ENCODE measurements at places on chromosomes 11 and 22.

DNA sequence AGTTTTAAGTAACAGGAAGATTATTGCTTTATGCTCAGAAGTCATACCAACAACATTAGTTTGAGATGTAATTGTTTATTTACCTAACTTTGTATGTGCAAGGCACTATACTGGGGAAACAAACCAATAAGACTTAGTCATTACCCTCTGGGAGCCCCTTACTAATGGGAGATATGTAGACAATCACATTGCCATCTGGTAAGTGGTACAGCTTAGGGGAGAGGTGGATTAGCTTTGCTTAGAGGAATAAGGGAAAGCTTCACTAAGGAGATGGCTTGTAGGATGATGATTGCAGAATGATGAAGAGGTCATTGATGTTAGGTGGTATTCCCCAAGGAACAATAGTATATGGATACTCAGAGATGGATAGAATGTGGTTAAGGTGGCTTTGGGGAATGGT is 17.5 kb downstream of the EMSY start:
- no peak for DNase-seq

DNA sequence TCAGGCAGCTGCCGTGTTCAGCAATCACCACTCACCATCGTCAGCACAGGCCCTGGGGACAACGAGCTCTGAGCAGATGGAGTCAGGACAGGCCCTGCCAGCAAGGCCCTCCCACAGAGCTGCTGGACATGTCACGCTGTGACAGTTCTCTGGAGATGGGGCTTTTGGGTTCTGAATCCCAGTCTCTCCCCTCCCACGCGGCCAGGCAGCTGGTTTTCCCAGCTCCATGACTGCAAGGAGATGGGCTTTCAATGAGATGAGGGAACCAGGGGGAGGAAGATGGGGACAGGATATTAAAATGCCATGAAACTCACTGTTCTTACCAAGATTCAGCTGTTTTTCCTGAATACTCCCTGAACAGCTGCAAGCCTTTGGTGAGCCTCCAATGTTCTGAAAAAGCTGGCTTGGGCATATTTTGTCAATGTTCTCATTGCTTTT is 305.9 kb downstream of the BRD1 start:
- DNase-seq = no peak

GRCh38 chr11:94972700-94973098 is 657 bp downstream of the CWC15 start:
- DNase-seq = no peak

DNA sequence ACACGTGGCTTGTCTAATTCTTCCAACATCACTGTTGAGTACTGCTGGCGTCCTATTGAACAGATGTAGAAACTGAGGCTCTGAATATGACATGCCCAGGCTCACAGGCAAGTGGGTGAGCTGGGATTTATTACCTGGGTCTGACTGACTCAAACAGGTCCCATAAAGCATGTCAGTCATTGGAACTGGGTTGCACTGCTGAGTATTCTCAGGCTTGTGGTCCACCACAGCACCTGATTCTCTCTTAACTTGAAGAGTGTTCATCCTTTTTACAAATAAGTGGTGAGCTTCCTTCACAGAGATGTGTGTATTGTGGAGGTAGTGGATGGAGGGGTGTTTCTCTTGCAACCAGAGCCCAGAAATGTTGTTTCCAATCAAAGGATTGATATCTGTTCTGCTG is 44.5 kb downstream of the SC5D start:
- DNase-seq = no peak

DNA sequence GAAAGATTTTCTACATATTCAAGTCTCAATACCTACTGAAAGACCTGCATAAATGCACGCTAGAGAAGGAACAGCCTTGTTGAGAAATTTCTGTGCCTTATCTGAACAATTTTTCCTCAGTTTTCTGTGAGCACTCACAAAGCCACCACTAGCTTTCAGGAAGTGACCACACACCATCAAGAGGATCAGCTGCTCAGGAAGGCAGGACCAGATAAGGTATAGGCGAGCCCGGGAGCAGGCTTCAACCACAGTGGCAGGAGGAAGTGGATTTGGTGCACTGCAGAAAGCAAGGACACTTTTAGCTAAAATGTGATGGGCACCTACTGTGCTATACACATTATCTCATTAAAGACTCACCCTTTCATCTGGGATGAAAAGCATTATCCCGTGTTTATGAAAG is 220.8 kb downstream of the RAB38 start:
- no peak for DNase-seq

DNA sequence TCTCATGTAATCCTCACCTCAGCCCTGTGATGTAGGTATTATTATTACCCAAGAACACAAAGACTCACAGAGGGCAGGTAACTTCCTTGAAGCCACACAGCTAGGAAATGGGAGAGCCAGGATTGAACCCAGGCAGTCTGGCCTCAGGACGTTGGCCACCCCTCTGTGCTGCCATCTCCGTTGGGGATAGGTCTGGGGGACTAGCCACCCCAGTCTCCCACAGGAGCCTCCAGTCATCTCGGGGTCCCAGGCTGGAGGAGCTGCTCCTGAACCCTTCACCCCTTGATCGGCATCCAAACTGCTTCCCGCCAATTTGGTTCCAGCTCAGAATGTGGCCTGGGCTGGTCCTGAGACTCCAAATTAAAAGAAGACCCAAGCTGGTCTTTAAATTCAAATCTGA is 10.4 kb upstream of the TCF20 start:
- no peak for DNase-seq

DNA sequence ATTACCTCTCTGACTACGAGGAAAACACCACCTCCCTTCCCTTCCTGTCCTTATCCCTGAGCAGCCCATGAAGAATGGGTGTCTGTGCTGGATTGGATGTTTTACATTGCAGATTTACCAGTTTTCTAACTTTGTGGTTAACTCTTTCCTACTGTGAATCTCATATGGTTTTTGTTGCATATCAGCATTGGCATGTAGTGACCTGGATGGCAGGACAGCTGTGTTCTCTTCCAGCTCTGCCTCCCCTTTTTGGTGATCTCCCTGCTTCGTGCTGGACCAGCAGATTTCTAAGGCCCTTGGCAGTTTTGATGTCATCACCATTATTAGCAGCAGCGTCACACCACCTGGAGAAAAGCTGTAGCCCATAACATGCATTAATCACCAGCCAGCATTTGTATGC is 26.7 kb downstream of the OR6Q1 start:
- DNase-seq = no peak

GRCh38 chr11:74749127-74749964 is 697 bp downstream of the RNF169 start:
- peak; percentile 70 for DNase-seq

DNA sequence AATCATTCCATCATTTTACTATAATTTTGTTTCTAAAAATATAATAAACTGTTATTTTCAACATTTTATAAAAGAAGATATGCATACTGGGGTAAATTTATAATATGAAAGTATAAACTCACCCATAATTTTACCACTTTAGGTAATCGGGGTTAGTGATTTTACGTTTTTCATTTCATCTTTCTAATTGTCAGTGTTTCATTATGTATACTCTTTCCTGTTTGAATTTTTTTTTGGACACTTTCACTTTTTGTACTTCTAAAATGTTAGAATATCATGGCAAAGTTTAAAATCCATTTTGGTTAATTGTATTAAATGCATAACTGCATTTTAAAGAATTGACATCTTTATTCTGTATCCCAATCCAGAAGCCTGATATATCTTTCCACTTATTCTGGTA is 115.8 kb downstream of the METTL15 start:
- DNase-seq = no peak

- DNase-seq = no peak
Measured at GRCh38 chr11:95697614-95698408, 91.8 kb downstream of the FAM76B start.

- no peak for DNase-seq
Measured at GRCh38 chr11:57287884-57288283, 36.9 kb downstream of the TNKS1BP1 start.

DNA sequence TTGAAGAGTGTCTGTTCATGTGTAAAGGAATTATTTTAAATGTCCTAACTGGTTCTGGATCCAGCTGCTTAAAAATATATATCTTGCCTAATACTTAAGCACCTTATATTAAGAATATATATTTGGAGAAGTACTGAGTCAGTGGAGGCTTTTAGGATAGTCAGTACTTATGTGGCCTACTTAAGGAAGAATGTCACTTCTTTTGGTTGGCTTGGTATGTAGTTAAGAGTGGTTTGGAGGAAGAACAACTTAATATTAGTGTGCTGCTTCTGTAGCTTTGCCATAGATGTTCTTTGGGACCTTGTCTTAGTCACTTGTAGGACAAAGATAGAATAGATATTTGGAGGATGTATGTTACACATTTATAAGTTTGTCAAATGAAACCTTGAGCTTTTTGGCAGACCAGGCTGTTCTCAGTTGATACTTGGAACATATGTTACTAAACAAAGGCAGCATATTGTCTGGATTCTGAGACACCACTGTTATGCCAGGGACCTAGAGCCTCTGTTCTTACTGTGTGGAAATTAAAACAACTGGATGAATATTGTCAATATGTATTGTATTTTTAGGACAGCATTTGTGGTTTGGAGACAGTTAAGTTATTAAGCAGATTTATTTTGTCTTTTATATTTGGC is 4.9 kb downstream of the HIPK3 start:
- DNase-seq = no peak

DNA sequence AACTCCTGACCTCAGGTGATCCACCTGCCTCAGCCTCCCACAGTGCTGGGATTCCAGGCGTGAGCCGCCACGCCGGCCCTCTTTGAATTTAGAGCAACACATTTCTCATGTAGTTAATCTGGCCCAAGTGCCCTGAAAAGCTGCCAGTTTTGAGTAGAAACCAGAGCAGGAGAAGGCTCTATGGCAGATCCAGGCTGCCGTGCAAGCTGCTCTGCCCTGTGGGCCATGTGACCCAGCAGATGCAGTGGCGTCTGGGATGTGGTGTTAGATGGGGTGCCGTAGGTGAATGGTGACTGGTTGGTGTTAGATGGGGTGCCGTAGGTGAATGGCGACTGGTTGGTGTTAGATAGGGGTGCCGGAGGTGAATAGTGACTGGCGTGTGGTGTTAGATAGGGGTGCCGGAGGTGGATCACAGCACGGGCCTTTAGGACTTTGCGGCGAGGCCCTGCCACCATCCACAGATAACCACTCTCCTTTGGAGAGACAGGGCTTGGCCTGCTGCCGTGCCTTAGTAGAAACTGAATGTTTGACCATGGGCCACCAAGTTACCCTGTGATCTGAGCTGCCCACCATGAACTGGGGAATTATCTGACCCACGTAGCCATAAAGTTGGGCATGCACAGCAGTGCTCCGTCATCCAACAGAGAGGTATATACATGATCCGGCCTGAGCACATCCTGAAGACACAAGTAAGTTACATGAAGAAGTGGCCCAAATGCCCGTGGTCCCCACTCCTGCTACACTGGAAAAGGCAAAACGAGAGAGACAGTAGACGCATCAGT is 32.7 kb downstream of the ASCL2 start:
- DNase-seq = peak; percentile 37

GRCh38 chr11:93329936-93330445 is 551 bp upstream of the DEUP1 start:
- DNase-seq = peak; percentile 46

DNA sequence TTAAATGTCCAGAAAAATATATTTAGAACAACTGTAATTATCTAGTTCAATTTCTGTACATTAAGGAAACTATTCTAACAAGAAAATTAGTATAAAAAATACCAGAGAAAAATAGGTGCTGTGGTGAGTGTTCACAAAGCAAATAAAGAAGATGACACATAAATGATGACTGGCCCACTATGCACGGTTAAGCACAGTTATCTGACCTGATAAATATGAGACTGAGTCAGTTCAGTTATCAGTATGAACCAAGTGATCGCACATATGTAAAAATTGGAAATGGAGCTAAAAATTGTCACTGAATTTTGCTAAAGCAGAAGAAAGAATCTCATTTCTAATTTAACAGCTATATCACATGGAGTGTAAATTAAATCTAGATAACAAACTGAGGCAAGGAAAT is 18.8 kb upstream of the MAML2 start:
- DNase-seq = no peak

DNA sequence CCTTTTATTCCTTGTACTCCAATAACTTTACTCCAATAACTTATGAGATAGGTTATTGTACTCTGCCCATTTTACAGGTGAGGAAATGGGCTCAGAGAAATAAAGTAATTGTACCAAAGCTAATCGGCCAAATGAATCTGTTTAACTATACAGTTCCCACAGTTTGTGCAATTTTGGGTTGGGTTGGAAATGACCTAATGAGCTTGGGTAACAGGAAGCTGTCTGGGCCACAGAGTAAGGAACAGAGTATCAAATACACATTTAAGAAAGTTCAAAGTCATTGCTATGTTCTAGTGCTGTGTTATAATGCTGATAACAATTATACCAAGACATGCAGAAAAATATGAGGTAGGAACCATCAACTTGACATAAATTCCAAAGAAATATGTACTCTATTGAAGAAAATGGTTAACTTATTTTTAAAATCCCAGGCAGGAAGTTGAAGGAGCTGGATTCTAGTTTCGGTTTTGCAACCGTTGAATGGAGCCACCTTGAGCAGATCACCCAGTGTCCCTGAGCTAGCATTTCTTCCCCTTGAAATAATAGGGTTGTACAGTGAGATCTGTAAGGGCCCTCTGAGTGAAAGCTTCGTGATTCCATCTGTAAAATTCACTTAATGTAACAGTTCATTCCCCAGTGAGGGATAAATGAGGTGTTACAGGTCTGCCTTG is 360.9 kb upstream of the NARS2 start:
- no peak for DNase-seq

DNA sequence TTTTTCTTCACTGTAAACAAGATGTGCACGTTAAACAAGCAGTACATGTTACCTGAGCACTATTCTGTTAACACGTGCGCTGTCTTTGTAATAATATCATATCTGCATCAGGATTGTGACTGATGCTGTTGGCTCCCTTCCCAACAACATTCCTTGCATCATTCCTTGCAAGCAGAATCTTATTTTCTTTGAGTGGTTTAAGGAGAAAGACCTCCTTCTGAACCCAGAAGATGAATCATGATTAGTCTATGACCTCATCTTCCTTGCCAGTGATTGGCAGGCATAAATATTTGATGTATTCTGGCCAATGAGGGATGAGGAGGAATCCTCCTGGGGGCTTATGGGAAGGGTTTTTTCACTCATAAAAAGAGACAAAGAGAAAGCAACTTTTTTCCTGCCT is 46.2 kb downstream of the C11orf71 start:
- DNase-seq = no peak

DNA sequence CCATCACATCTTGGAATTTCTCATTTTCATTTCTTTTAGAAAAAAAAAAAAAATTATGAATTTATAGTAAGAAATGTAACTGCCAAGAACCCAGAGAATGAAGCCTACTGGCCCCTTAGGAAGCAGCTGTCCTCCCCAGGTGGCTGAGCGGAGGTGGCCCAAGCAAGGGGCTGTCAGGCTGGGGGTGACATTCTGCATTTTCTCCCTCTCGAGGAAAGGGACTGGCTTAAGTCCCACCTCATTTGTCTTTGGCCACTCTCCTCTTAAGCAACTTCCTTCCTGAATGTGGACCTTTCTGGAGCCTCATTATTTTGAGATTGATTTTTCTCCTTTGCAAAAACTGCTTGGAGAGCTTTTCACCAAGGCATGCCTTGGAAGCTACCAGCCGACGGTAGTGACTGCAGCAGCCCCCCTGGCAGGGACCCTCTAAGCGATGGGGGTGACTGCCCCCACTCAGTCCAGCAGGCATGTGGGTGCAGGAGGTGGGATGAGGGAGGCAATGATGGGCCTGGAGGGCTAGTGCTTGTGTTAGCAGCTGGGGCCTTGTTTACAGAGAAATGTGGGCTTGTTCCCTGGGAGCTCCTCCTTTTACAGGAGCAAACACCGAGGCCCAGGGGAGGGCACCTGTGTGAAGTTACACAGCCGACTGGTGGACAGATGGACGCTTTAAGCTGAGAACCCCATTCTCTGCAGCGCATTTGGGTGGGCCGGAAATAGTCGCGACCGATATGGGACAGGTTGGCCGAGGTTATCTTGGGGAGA is 111.7 kb downstream of the MORC2 start:
- no peak for DNase-seq

GRCh38 chr22:36267058-36267457 is 14.1 kb downstream of the APOL1 start:
- no peak for DNase-seq
